ENCODE measurements at places on chromosomes 3 and 15.

DNA sequence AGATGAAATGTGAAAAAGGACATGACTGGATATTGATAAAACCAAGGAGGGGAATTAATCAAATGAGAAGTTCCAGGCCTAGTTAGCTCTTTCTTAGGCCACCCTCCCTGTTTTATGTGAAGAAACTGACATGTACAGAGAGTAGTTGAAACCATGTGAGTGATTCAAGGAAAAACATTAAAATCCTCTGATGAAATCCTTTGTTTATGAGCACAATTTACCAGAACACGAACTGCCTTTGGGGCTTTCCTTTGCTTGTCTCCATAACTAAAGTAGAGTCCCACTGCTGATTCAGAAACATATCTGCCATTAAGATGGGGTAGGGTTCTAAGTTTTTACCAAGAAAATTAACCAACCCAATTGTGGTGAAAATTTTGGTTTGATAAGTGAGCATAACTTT lies 558.3 kb downstream of the NR2F2 start:
- H3K36me3 ChIP-seq, result no peaks in the 10 kb centered on the region
- no peak overlapping the region for H3K4me3 ChIP-seq
- no peak overlapping the region for H3K27ac ChIP-seq
- H3K27me3 ChIP-seq, result no peaks in the 10 kb centered on the region
- H3K4me1 ChIP-seq, result no peaks in the 10 kb centered on the region

DNA sequence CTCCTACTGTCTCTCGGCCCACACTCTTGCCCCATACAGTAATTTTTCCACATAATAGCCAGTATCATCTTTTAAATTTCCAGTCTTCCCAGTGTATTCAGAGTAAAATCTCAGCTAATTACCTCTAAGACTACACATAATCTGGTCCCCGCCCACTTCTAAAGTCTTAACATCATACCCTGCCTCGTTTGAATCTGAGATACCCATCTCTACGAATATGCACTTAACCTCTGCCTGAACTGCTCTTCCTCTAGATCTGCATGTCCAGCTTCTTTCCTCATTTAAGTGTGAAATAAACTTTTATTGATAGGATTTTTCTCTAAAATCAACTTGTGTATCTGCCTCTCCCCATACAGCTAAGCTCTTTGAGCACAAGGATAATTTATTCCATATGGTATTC lies 34.6 kb downstream of the COPS2 start:
- H3K27me3 ChIP-seq, result no peaks in the 10 kb centered on the region
- no peak overlapping the region for H3K4me3 ChIP-seq
- H3K27ac ChIP-seq, result no peak overlapping the region
- no peak for DNase-seq

DNA sequence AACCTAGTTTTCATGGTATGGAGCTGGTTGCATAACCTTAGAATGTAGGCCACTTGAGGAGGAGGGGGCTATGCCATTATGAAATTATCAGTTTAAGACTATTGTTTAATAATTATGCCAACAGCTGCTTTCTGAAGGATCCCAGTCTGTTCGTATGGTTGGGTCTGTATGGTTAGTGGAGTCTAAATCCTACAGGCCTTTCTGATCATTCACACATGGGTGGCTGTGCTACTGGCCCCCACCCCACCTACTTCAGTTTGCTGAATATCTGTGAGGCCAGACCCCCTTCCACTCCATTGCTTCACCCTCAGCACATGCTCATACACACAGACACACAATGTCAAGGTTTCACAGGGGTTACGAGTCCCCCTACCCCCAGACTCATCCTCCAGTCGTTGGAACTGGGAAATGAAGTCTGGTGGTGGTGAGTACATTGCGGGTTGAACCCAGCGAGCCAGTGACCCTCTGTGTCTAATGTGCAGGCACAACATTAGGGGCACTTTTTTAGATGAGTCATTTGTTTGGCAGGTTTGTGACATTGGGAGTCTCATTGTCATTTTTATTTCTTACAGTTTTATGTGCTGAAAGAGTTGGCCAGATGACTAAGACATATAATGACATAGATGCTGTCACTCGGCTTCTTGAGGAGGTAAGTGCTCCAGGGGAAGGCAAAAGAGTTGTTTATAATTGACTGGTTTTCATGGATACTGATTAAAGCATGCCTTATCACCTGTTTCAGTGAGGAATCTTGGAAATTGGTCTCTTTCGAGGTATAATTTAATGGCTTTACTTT lies 85.3 kb downstream of the TRAK1 start:
- no peak for DNase-seq
- no peaks in the 10 kb centered on the region for H3K36me3 ChIP-seq
- H3K27me3 ChIP-seq, result no peaks in the 10 kb centered on the region
- no peak overlapping the region for H3K4me3 ChIP-seq

DNA sequence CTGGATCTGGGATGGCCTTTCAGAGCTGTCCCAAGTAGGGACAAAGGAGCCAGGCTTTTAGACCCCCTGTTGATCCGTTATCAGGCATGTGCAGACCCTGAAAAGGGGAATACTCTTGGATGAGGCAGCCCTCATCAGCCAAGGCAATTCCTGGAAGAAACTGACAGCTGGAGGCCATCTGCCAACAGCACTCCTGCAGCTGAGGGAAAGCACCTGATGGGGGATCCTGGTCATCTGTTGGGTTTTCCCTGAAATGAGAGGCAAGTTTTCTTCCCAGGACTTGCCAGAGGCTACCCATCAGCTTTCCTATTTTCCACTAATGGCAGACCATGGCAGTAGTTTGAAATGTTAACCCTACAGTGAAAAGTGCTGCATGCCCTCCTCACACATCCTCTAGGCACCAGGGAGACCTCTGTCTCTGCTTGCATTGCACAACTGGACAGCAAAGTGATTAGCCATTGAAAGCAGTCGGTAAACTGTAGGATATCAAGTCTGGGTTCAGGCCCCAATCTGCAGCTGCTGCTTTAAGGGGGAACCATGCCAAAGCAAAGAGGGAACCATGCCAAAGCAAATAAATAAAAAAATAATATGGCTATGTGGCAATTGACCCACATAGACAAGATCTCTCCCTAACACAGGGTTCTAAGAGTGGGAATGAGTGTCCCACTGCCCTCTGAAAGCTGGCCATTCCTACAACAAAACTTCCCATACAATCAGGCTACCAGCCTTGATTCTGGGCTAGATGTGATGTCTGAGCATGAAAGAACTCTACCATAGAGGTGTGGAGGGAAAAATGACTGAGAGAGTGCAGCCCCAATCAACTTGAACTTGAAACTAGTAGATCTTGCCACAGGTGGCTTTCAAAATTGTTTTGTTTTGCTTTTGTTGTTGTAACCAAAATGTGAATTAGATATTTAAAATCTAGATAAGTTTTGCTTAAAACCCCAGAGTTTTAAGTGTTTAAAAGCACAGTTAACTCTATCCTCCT lies 232.0 kb upstream of the STT3B start:
- no peaks in the 10 kb centered on the region for H3K36me3 ChIP-seq
- H3K27me3 ChIP-seq, result no peaks in the 10 kb centered on the region
- no peak overlapping the region for H3K27ac ChIP-seq
- DNase-seq, result no peak
- H3K4me1 ChIP-seq, result no peaks in the 10 kb centered on the region

- H3K36me3 ChIP-seq, result no peaks in the 10 kb centered on the region
- peaks cover 22% of the 10 kb centered on the region for H3K27me3 ChIP-seq
- DNase-seq, result no peak
- H3K27ac ChIP-seq, result no peak overlapping the region
- H3K4me3 ChIP-seq, result no peak overlapping the region
- no peaks in the 10 kb centered on the region for H3K4me1 ChIP-seq
Observed at GRCh38 chr3:120369037-120369467, 19.9 kb upstream of the LRRC58 start.

GRCh38 chr15:27412415-27412814 lies 441.4 kb downstream of the GABRG3 start:
- H3K4me3 ChIP-seq, result no peak overlapping the region
- no peak overlapping the region for H3K27ac ChIP-seq
- no peaks in the 10 kb centered on the region for H3K27me3 ChIP-seq
